ENCODE measurements at places on chromosomes 1 and 21.
A peak's percentile ranks its signal among the peaks of the same experiment; 100 is the strongest.

DNA sequence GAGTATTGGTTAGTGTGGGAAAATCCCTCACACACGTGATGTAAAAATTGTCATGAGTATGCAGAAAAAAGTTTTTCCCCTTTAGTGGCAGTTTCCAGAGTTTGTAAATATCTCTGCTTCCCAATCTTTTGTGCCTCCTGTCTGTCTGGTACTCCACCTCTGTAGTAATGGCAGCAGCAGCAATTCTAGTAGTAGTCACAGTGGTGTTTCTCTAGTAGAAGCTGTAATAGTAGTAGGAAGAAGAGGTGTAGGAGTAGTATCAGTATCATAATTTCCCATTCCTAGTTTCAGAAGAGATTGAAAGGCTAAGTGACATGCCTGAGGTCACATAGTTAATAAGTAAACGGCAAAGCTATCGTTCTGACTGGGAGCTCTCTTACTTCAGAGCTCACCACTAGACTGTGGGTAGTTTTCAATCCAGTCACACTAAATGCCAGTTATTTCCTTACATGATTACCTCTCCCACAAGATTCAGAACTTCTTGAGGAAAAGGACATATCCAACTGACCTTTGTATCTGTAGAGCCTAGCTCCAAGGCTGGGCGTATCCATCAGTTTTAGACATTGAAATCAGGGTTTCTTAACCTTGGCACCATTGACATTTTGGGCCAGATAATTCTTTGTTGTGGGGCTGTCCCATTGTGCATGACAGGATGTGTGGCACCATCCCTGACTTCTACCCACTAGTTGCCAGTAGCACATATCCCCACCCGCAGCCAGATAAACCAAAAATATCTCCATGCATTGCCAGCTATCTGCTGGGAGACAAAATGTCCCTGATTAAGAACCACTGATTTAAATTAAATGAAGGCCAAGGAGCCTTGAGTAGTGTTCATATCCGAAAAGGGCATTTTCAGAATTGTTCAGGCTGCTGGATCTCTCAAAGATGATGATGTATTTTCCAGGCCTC, 135.9 kb downstream of the FGGY start:
- DNase-seq: no peak

DNA sequence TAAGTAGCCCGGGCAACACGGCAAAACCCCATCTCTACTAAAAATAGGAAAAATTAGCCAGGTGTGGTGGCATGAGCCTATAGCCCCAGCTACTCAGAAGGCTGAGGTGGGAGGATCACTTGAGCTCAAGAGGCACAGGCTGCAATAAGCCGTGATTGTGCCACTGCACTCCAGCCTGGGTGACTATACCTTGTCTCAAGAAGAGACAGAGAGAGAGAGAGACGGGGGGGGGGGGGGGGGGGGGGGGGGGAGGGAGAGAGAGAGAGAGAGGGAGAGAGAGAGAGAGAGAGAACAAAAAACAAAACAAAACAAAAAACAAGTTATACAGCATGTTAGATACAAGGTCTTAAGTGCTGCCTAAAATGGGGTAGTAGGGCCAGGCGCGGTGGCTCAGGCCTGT, 77.8 kb upstream of the ZNF281 start:
- DNase-seq: no peak

DNA sequence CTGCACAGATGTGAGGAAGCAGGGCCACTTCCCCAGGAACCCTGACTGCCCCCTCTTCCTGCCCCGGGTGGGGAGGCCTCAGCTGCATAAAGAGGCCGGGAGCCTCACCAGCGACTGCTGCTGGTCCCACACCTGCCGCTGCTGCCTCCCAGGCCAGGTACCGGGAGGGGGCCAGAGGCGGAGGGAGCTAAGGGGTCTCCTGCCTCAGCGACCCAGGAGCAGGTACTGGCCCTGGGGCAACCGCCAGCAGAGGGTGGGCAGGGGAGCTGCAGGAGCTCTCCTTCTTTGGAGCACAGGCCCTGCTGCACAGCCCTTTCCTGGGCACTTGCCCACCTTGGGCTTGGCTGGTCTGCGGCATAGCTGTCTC, 6.8 kb downstream of the GJC2 start:
- no peak for DNase-seq

GRCh38 chr1:56146449-56146848, 432.9 kb downstream of the PLPP3 start:
- DNase-seq: no peak

GRCh38 chr1:58839846-58840835, 56.3 kb upstream of the JUN start:
- DNase-seq: no peak

DNA sequence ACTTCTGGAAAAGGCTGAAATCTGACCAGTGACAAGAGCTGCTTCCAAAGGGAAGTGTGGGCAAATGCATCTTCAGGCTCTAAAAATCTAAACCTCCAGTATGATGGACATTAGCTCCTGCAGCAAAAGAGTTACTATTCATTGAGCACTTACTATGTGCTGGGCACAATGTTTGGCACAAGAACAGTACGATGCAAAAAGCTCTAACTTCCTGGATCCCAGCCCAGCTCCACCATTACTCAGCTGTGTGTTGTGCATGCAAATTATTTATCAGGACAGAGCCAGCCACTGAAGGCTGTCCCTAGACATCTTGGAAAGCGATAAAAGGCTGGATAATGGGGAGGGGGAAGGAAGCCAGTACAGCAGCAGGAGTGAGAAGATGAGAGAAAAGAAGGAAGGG, 143.5 kb downstream of the ELAVL4 start:
- no peak for DNase-seq

DNA sequence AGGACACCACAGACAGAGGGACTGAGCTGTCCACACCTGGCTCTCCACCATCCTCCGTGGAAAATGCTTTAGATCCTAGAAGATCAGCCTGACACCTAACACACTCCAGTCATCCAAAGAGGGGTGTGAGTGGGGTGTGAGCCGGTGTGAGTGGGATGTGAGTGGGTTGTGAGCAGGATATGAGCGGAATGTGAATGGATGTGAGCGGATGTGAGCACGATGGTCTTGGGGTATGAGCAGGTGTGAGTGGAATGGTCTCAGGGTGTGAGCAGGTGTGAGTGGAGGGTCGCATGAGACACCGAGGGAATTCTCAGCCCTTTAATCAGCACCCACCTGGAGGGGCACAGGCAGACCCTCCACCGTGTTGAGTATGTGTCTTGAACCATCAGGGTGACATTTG, 851 bp downstream of the TCP10L start:
- no peak for DNase-seq

- DNase-seq: peak; percentile 12
Observed at GRCh38 chr1:70641868-70642267, 230.8 kb downstream of the CTH start.

DNA sequence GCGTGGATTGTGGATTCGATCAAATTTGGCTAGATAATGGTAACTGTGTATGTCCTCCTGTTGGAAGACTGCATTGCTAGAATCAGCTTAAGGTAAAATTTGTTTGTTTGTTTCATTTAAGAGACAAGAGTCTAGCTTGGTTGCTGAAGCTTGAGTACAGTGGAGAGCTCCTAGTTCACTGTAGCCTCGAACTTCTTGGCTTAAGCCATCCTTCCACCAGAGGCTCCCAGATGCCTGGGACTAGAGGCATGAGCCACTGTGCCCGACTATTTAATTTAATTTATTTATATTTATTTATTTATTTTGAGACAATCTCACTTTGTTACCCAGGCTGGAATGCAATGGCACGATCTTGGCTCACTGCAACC, 1.5 kb downstream of the PHACTR4 start:
- DNase-seq: no peak

DNA sequence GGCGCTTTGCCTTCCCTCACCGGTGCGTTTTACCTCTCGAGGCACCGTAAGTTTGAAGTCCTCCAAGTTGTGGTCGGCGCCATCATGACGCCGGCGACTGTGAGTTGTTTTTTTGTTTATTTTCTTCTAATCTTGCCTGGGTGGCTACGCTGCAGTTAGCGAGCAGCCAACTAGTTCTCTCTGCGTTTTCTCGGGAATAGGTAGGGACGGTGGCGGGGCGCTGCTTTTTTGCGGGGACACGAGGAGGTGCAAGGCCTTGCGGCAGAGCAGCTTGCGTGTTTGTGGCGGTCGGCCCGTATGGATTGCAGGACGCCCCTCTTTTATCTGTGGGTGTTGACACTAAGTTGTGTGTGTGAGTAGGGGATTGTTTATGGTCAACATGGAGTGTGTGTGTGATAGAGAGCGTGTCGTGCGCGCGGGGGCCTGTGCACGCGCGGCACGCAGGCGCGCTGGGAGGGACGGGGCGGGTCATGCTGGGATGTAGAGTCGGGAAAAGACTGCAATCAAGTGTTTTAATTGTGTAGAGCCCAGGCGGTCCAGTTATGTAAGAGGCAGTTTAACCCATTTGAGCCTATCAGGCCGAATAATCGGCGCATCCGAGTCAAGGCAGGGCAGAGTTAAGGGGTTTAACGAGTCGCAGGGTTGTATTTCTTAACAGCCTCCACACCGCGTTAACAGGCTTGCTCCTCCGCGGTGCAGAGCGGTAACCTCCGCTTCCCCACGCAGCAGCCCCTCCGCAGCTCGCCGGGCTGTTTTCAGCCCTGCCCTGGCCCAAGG, 1.2 kb upstream of the NEGR1 start:
- DNase-seq: no peak

DNA sequence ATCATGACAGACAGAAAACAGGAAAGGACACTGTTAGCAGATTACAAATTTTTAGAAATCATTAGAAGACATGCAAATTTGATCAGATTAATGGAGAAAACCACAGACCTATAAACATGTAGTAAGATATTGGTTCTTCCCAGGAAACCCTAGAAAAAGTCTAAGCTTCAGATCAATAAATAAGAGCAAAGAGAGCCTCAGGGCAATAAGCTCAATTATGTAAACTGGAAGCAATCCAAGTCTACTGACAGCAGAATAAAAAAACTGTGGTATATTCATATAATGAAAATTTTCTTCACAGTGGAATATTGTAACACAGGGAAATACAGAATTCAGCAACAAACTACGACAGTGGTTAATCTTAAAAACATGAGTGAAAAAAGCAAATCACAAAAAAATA, 36.3 kb downstream of the NRDC start:
- no peak for DNase-seq

DNA sequence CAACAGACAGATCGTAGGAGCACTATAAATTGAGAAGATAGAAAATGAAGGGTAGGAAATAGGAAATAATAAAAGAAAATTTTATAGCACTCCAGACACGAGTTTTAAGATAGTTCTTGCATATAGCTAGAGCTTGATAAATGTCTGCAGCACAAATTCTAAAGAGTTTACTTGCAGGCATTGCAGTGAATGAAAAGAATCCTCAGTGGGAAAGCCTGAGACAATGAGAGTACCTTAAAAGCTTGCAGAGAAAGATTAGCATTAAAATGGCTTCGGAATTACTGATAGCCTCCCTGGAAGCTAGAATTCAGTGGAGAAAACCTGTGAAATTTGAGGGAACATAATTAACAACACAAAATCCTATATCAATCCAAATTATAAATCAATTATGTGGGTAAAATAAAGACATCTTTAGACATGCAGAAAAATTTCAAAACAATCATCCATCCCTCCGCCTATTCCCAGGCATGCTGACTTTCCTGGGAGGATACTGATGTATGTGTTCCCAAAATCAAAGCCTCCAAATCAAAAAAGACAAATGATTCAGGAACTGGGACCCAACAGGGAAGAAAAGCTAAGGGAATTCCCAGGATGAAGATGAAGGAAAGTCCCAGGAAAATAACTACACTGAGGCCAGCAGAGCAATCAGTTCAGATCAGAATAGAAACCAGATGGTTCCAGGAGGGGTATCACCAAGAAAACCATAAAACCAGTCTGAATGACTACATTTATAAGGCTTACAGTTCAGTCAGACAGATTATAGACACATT, 305.9 kb upstream of the USP25 start:
- no peak for DNase-seq
